ENCODE measurements at places on chromosomes 6 and 20. TPM values are rescaled to one million over a fixed set of nuclear protein-coding genes. Genes with fewer than 3 reads are reported as not detected.

GRCh38 chr6:87366899-87367298 is 22.3 kb downstream of the C6orf163 start:
- no peaks in the 10 kb centered on the region for H3K27me3 ChIP-seq
- no peak overlapping the region for H3K27ac ChIP-seq
- H3K36me3 ChIP-seq: no peaks in the 10 kb centered on the region
- H3K4me3 ChIP-seq: no peak overlapping the region
- no peak for DNase-seq

- peaks cover 4% of the 10 kb centered on the region for H3K4me1 ChIP-seq
- H3K27ac ChIP-seq: no peak overlapping the region
- no peaks in the 10 kb centered on the region for H3K36me3 ChIP-seq
- no peak for DNase-seq
- H3K4me3 ChIP-seq: no peak overlapping the region
- no peaks in the 10 kb centered on the region for H3K27me3 ChIP-seq
Observed at GRCh38 chr6:142726616-142727015, 218.4 kb downstream of the HIVEP2 start.

- H3K27ac ChIP-seq: no peak overlapping the region
- H3K4me3 ChIP-seq: no peak overlapping the region
- H3K27me3 ChIP-seq: peaks cover 3% of the 10 kb centered on the region
Observed at GRCh38 chr20:13101706-13102105, 92.9 kb downstream of the SPTLC3 start.

DNA sequence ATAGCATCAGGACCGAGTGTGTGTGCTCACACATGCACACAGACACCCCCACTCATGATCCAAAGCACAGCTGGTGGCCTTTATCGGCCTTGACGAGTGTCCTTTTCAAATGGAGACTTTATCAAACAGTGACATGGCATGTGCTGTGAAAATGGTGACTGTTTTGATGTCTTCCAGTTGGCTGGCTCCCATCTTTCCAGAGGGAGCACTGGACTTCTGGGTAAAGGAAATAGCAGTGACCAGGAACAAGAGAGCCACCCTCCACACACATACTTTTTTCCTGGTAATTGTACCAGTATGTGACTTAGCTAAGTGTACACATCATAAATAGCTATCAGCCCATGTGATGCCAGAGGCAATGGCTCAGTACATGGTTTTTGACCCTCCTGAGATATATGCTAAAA is 52.7 kb downstream of the ZDHHC14 start:
- no peak overlapping the region for H3K4me3 ChIP-seq
- DNase-seq: no peak
- no peaks in the 10 kb centered on the region for H3K36me3 ChIP-seq
- H3K4me1 ChIP-seq: peaks cover 11% of the 10 kb centered on the region
- no peak overlapping the region for H3K27ac ChIP-seq

The RIPOR2 gene
- total RNA-seq: 240 TPM

The MRAP2 gene
- total RNA-seq: not detected

The IPCEF1 gene
- 13.8 TPM for total RNA-seq
